Amniotic stem cell (primary cell): ENCODE measurements at places on chromosomes 11 and 22.

- DNase-seq, result no peak
Observed at GRCh38 chr11:5596607-5597201, at the start of gene TRIM6. Gene TRIM6 (plus strand): TSS chr11:5596637. CDS start chr11:5596898, 261 bp downstream.

DNA sequence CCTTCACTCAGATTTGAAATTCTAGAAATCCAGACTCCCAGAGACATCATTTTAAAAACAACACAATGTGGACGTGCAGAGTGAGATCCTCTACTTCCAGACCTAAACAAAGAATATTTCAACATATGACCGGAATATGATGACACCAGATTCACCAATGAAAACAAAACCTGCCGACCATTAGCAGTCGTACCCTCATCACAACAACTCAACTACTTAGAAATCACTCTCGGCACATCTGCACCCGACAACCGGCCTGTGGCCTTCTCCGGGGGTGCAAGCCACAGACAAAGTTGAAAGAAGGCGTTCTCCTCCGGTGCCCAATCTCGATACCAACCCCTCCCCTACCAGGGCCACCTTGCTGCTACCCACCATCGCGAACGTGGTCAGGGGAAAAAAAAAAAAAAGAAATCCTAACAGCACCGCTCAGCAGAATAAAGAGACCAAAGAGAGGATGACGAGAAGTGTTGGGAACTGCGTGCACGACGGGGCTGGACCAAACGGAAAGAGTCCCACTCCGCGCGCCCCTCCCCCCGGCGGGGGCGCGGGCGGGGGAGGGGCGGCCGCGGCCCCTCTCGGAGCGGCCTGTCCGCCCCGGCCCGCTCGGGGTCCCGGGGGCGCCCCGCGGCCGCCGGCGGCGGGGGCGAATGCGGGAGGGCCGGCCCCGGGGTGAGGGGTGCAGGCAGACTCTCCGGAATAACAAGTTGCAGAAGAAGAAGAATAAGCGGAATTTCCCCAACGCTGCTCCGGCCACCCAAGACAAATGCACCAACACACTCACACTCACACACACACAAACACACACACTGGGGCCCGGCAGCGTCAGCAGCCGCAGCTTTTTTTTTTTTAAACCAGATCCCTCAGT lies 1.7 kb downstream of the PHF21A start:
- no peak for DNase-seq

DNA sequence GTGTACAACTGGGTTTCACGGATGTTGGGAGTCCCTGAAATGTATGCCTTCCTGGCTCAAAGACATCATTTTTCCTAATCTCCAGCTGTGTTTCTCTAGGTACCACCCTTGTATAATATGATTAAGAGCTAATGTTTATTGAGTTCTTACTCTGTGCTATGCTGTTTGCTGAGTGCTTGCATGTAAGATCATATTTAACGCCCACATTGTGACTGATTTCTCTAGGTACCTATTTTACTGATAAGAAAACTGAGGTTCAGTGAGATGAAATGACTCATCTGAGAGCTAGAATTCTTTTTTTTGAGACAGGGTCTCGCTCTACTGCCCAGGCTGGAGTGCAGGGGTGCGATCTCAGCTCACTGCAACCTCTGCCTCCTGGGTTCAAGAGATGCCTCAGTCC lies 42.6 kb downstream of the FAM227A start:
- DNase-seq, result no peak

DNA sequence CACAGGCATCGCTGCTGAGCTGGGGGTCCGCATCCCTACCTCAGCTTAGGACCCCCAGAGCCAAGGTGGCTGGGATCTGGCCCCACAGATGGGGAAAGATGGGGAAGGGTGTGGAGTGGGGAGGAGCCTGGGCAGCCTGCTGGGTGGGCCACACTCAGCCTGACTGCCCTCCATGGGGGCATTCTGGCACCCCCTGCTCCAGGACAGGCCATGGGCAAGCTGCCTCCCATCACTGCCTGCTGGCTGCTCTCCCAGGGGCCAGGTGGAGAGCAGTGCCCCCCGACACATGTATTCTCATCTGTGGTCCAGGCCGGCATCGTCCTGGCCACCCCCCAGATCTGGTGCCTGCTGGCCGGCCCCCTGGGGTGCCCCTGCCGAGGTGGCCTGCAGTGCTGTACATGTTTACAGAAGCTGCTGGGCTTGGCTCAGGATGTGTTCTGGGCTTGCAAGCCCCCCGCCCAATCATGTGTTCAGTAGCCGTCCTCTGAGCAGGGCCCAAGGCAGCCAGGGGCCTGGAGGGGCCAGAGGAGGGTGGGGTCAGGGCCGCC lies 7.8 kb upstream of the MYRF start:
- no peak for DNase-seq

- no peak for DNase-seq
Observed at GRCh38 chr11:128937480-128937879, 5.2 kb downstream of the TP53AIP1 start.

GRCh38 chr11:129787532-129788155 lies 28.0 kb upstream of the TMEM45B start:
- no peak for DNase-seq

DNA sequence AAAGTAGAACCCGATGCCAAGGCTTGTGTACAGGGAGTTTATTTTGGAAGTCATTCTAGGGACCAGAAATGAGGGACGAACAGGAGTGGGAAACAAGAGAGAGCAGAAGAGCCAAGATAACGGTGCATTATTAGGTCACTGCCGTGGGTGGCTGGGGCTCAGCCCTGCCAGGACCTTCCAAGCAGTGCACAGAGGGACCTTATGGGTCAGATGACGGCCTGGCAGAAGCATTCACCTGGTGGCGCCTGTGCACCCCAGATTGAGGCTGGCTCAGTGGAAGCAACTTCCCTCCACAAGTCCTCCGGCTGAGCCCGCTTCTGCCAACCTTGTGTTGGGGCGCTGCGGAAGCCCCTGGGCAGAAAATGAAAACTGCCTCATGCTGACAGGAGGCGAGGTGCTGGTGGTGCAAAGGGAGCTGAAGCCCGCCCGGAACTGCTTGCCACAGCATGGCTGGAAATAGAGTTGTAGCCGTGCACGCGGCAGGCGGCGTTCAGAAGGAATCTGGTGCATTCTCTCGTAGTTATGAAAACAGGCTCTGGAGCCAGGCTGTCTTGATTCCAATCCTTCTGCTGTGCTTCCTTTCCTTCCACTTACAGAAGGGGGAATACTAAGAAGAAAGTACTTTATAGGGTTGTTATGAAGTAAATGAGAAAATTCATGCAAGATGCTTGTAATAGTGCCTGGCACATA lies 22.2 kb upstream of the TP53I11 start:
- no peak for DNase-seq

DNA sequence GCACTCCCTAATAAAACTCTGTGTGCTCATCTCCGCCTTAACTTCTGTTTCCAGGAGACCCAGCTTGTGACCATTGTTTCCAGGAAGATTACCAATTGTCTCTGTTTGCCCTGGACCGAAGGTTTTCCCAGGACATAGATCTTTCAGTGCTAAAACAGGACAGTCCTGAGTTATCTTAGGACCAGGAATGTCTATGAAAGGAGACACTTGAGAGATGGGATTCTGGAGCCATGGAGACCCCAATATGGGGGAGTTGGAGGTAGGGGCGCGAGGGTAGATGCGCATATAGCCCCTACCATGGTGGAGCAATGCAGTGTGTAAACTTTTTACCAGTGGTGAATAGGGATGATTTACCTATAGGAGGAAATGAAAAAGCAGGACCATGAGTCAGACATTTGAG lies 10.2 kb upstream of the PRAME start:
- DNase-seq, result no peak

DNA sequence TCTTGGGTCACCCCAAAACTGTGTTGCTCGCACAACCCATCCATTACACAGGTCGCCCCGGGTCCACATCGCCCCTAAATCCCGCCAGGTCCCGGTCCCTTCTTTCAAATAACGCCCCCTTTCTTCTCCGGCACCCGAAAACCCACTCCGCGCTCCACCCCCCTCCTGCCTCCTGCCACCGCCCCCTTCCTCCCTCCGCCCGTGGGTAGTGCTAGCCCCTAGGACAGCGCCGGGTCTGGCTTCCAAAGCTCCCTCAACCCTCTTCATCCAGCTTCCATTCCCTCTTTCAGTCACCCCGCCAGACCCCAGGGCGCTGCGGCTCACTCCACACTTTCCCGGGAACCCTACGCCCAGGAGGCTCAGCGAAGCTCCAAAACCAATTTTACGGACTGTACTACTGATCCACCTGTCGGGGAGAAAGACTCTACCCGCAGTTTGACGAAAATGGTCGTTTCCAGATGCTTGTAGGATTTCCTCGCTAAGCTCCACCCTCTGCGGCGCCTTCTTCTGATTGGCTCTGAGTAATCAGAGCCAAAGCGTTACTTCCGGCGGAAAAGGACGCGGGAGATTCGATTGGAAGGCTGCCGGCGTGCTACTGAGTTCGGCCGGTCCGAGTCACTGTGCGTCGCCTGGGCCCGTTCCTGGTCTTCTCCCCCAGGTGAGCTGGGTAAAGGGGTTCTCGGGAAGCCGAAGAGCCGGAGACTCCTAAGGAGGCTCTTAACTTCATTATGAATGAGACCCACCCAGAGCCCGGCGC lies at the start of gene DDIAS:
Gene DDIAS (plus strand): TSS at position 572 of the 757 bp plus-strand sequence. CDS start 13,003 bp downstream, outside the sequence.
- peak; percentile 99 for DNase-seq

- DNase-seq, result no peak
Observed at GRCh38 chr22:25182131-25183110, 17.2 kb upstream of the CRYBB3 start.

DNA sequence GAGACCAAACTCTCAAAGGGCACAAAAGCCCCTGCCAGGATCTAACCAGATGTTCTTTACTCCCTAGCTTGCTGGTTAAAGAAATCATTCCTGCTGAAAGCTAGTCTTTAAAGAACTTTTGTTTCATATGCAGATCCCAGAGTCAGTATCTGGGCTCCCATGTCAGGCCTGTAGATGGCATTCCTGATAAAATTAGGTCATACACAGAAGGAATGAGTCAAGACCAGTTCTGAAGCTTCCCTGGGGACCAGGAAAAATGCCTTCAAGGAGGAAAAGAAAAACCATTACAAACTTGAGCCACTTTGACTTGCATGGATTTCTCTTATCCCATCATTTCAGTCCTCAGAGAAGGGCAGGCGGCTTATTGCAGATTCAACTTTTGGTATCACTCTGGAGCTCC lies 5.9 kb downstream of the DBX1 start:
- DNase-seq, result no peak

- DNase-seq, result peak; percentile 61
Observed at GRCh38 chr11:59144579-59145345, 2.1 kb downstream of the FAM111A start.

DNA sequence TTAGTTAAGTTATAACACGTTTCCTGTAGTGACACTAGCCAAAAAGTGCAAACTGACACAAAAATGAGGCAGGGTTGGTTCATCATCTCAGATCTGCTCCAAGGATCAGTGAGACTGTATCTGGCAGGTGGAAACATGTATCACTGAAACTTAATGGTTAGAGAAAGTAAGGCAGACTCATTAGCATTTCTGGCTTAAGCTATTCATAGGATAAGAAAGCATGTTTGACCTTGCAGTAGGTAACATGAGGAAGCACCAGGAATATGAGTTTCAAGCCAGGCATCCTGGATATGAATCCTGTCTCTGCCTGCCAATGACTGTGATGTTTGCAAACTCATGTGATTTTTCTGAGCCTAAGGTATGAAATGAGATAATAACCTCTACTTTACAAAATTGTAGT lies 732.1 kb downstream of the NELL1 start:
- no peak for DNase-seq

GRCh38 chr11:14773755-14774154 lies 118.3 kb downstream of the CYP2R1 start:
- no peak for DNase-seq

DNA sequence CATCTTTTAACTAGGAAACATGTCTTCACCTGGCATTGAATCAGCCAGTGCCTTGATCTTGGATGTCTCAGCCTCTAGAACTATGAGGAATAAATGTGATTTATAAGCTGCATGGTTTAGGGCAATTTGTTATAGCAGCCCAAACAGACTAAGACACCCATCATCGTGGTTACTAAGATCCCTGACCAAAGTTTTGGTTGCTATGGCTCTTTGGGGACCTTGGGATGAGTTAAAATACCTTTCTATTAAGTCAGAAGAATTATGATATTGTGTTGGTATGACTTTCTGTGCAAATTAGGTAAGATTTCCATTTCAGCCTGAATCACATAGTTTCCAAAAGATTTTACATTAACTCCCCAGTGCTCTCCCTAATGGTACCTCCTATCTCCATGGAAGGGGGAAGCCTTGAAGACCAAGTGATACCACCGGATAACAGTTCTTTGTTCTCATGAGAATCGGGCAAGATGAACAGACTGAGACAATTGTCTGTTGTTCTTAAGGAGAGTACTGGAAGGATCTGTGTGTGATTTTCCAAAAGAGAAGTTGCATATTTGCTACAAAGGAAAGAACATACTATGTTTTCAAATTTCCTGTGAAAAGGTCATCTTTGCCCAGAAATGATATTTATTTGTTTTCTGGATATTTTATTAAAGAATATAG lies 60.4 kb upstream of the UBASH3B start:
- no peak for DNase-seq

DNA sequence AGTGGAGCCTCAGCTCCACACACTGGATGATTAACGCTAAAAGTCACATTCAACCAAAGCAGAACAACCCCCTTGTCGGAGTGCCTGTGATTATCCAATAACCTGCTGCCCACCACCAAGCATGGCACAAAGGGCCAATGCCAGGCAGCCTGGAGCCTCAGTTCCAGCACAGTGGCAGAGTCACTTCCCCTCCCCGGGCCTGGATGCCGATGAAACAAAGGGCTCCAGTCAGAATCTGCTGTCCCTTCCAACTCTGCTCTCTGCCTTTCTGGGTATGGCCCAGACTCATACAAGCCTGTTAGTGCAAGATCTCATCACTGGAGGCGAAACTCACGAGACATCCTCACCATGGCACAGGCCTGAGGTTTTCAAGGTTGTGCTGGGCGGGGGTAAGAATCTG lies 52.1 kb downstream of the CLTCL1 start:
- DNase-seq, result no peak

DNA sequence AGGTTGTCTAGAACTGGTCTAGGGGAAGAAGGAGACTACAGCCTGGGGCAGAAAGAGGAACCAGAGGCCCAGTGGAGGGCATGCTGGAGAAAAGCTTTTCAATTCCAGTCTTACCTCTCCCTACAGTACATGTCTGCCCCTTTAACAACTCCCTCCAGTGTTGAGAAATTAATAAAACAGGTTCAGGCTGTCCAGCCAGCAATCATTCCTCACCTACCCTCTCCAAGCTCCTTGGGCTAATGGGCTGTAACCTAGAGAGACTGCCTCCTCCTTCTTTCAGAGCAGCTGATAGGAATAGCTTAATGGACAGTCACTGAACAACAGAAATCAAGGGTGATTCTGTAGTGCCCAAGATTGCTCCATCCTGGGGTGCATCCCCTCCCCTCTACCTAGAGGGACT lies 8.8 kb downstream of the SLC35F2 start:
- DNase-seq, result no peak

GRCh38 chr11:19573666-19574065 lies 139.0 kb upstream of the NAV2 start:
- DNase-seq, result no peak
